ENCODE measurements at places on chromosomes 1 and 21.
A peak's percentile ranks its signal among the peaks of the same experiment; 100 is the strongest.

- no peak for DNase-seq
Observed at GRCh38 chr21:39638281-39638680, 25.5 kb downstream of the B3GALT5 start.

- no peak for DNase-seq
Observed at GRCh38 chr1:107793896-107794453, 171.0 kb downstream of the VAV3 start.

GRCh38 chr1:61388566-61388965, 306.2 kb downstream of the NFIA start:
- no peak for DNase-seq

- DNase-seq: no peak
Observed at GRCh38 chr21:38671773-38672172, 134.0 kb upstream of the ETS2 start.

GRCh38 chr1:26297057-26297790, 9.2 kb downstream of the UBXN11 start:
- no peak for DNase-seq

- no peak for DNase-seq
Observed at GRCh38 chr1:16091296-16091695, 17.8 kb upstream of the FAM131C start.

- DNase-seq: peak; percentile 47
Observed at GRCh38 chr1:182054698-182055326, 6.7 kb downstream of the ZNF648 start.

DNA sequence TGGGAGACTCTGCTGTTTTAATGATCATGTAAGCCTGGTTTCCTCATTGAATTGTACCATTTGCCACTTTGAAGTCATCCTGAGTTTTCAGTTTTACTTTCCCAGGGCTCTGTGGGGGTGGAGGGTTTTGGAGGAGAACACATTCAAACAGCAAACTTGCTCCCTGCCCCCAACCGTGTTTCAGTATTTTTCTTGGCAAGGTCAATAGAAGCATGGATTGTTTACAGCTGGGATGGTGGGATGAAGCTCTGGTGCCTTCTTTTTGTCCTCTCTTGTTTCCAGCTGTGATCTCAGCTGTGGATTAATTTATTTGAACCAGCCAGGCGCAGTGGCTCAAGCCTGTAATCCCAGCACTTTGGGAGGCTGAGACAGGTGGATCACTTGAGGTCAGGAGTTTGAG, 54.3 kb upstream of the SERBP1 start:
- no peak for DNase-seq

GRCh38 chr1:109944541-109944940, 33.9 kb downstream of the CSF1 start:
- no peak for DNase-seq

GRCh38 chr21:25421321-25422028, 185.8 kb downstream of the MRPL39 start:
- peak; percentile 82 for DNase-seq

Measured in CD4-positive, alpha-beta T cell treated with Interleukin-4 for 4 hours (primary cell).